ENCODE measurements at places on chromosomes 3 and 15.

DNA sequence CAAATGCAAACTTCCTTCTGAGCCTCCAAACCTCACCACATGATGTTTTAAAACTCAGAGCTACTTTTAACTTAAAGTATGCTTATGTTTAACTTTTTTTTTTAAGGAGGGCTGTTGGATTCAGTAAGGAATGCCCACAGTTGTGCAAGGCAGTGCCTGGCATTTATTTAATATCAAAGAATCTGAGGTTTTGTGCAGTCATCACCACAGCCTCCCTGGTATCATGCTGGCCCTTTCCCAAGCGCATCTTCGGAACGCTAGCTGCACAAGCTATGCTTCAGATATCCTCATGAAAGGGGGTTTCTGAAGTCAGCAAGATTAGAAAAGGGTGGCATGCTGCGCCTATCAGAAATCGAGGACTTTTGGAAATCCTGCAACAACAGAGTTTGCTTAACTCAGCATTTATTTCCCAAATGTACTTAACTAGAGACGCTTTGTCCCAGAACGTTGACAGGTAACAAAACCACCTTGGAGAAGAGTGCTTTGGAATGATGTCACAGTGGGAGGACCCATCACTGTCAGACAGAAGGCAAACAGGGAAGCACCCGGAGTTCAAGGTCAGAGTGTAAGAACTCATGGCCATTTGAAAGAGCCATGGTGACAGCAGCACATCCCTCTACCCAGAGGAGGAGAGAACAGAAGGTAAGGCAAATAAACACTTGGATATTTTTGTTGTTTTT lies 120.2 kb upstream of the IGF1R start:
- no peak for DNase-seq
- H3K4me3 ChIP-seq, result no peak overlapping the region
- H3K27ac ChIP-seq, result peak overlapping the region; percentile 57

- no peaks in the 10 kb centered on the region for H3K36me3 ChIP-seq
- no peak overlapping the region for H3K4me3 ChIP-seq
- H3K4me1 ChIP-seq, result no peaks in the 10 kb centered on the region
- DNase-seq, result no peak
These were observed 174.0 kb upstream of the TPM1 start for GRCh38 chr15:62868507-62868906.

DNA sequence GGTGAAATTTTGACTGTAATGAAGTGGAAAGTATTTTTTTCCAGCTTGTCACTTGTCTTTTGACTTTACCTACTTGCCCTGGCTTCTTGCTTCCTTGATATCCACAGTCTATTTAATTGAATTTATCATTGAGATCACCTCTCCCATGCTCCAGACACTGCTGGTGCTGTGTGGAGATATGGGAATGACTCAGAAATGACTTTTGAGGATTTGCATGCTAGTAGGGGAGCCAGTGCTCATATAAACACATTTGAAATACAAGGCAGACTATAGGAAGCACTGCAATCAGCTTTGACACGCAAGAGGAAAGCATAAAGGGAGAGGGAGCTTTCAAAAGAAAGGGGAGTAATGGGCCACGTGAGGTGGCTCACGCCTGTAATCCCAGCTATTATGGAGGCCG lies 7.3 kb upstream of the TRPM1 start:
- H3K27me3 ChIP-seq, result no peaks in the 10 kb centered on the region
- no peak for DNase-seq
- no peak overlapping the region for H3K4me3 ChIP-seq
- H3K36me3 ChIP-seq, result no peaks in the 10 kb centered on the region

DNA sequence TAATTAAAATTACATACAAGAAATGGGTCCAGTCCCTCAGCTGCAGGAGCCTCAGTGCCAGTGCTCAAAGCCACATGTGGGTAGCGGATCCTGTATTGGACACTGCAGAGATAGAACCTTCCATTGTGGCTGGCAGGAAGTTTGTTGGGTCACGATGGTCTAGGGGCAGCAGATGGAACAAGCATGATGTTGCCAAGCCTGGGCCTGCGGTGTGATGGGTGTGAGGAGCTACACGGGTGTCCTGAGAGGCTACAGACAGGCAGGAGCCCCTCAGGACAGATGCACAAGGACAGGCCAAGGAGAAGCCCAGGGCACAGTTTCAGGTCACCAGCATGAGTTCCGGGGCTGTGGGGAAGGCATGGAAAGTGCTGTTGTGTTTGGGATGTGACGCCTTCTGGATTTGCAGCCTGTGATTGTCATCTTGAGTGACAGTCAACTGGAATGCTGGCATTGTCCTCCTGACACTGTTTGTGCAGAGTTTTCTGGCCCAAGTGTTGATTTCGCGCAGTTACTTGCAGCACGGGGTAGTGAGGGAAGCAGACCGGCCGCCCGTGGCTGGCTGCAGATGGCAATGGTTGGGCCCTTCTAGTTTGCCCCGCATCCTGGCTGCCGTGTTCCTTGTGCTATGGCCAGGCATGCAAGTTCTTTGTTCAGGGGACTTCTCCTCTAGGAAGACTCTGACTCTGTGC lies 177.1 kb downstream of the NSMCE3 start:
- DNase-seq, result no peak
- no peaks in the 10 kb centered on the region for H3K27me3 ChIP-seq
- H3K27ac ChIP-seq, result no peak overlapping the region
- peaks cover 4% of the 10 kb centered on the region for H3K4me1 ChIP-seq

Measured in progenitor cell of endocrine pancreas (in vitro differentiated cells).